ENCODE measurements at places on chromosomes 4 and X. TPM values are rescaled to one million over a fixed set of nuclear protein-coding genes. Genes with fewer than 3 reads are reported as not detected.

TMEM156 gene
- total RNA-seq, result 56.8 TPM

CENPVL3 gene
- 0.16 TPM for total RNA-seq

SSX2 gene
- total RNA-seq, result not detected

SLC2A9 gene
- 1.7 TPM for total RNA-seq

CXCL3 gene
- total RNA-seq, result not detected

EREG gene
- 0.07 TPM for total RNA-seq

SPANXN2 gene
- not detected for total RNA-seq

TKTL2 gene
- total RNA-seq, result not detected

HMGN5 gene
- total RNA-seq, result 2.7 TPM

FAM9B gene
- total RNA-seq, result not detected

DNA sequence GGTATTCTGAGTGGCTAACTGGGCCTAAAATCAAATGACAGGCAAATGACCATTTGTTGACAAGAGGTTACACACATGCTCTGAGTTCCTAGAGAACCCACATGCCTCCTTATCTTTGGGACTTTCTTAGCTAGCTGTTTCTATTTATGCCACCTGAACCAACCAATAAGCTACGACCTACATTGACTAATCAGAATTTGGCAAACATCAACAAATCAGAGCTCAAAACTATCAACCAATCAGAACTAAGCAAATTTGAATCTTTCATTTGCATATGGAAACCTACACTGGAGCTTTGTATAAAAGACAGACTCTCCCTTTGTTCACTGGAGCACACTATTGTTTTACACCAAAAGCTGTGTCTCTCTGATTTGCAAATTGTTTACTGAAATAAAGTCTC is 192.0 kb downstream of the CXXC4 start:
- H3K4me1 ChIP-seq, result no peaks in the 10 kb centered on the region
- H3K36me3 ChIP-seq, result no peaks in the 10 kb centered on the region
- H3K27ac ChIP-seq, result no peak overlapping the region
- DNase-seq, result no peak
- no peaks in the 10 kb centered on the region for H3K27me3 ChIP-seq
- H3K4me3 ChIP-seq, result no peak overlapping the region

DNA sequence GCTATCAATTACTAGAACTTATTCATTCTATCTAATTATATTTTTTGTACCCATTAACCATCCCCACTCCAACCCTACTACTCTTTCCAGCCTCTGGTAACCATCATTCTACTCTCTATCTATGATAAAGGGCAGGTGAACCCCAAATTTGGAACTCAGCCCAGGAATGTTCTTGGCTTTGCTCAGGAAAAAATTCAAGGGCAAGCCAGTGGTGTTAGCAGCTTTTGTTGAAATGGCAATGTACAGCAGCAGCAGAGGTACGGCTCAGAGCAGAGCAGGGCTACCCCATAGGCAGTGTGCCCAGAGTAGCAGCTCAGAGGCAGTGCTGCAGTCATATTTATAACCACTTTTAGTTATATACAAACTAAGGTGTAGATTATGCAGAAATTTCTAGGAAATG is 138.2 kb downstream of the RNF150 start:
- no peaks in the 10 kb centered on the region for H3K27me3 ChIP-seq
- no peaks in the 10 kb centered on the region for H3K36me3 ChIP-seq
- H3K4me3 ChIP-seq, result no peak overlapping the region
- H3K4me1 ChIP-seq, result no peaks in the 10 kb centered on the region

DNA sequence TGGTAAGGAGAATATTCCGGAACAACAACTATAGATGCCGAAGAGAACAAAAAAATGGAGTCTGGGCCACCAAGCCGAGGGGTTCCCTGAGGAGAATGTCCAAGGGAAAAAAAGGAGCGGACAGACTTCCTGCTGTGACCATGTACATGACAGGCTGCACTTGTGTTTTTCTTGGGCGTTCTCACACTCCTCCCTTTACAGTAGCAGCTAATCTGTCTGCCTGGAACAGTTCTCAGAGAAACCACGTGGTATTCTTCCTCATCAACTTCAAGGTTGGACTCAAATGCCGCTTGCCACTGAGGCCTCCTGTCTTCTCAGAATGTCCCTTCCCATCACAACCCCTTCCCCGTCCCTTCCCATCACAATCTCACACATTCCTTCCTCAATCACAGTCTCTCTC is 30.8 kb upstream of the MTNR1A start:
- no peaks in the 10 kb centered on the region for H3K27me3 ChIP-seq
- H3K27ac ChIP-seq, result no peak overlapping the region
- H3K4me1 ChIP-seq, result no peaks in the 10 kb centered on the region
- DNase-seq, result no peak
- H3K36me3 ChIP-seq, result no peaks in the 10 kb centered on the region

DNA sequence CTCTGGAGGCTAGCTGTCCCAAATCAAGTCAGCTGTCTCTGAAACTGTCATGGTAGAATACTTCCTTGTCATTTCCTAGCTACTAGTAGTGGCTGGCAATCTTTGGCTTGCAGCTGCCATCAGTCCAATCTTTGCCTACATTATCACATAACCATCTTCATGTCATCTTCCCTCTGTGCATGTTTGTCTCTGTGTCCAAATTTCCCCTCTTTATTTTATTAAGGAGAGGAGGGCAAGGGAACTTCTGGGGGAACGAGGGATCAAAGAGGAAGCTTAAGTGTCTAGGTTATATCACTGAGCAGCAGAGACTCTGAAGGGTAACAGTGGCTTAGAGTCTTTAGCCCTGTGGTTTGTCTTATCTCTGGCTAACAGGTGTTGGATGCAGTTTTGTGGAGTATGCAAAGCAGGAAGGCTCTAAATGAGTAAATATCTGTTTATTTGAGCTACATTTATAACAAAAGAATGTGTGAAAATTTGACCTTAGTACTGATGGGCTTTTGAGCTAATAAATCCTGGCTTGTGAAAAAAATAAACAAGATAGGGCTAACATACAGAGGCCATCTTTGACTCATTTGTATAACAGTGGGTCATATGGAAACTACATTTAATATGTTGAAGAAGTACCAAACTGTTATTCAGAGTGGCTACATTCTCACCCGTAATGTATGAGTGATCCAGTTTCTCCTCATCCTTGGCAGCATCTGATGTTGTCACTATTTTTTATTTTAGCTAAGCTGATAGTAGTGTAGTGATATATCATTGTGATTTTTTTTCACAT is 49.4 kb upstream of the ENOX2 start:
- peaks cover 43% of the 10 kb centered on the region for H3K27me3 ChIP-seq
- H3K4me1 ChIP-seq, result no peaks in the 10 kb centered on the region
- H3K4me3 ChIP-seq, result no peak overlapping the region
- H3K36me3 ChIP-seq, result no peaks in the 10 kb centered on the region

DNA sequence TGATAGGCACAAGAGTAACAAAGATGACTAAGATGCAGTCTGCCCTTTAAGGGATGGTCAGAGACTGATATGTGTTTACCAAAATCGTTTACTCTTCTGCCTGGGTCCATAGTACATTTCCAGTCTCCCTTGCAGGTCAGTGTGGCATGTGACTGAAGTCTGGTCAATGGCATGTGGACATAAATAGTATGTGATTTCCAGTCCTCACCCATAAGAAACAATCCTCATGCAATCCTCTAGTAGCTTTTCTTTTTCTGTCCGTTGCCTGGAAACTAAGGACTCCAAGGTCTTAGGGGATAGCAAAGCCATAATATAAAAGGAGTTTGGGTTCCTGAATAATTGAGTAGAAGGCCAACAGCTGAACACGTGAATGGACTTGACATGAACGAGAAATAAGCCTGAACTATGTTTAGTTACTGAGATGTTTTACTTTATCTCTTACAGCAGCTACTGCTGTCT is 1.1 kb downstream of the SLC9B2 start:
- DNase-seq, result no peak
- peaks cover 48% of the 10 kb centered on the region for H3K4me1 ChIP-seq
- peaks cover 18% of the 10 kb centered on the region for H3K36me3 ChIP-seq
- peak overlapping the region; percentile 97 for H3K4me3 ChIP-seq
- no peaks in the 10 kb centered on the region for H3K27me3 ChIP-seq

GRCh38 chr4:28221536-28221935 is 1360.9 kb downstream of the STIM2 start:
- DNase-seq, result no peak
- no peaks in the 10 kb centered on the region for H3K4me1 ChIP-seq
- H3K27ac ChIP-seq, result no peak overlapping the region

GRCh38 chrX:34365471-34365870 is 233.4 kb upstream of the FAM47A start:
- H3K27ac ChIP-seq, result no peak overlapping the region
- no peaks in the 10 kb centered on the region for H3K36me3 ChIP-seq
- H3K4me3 ChIP-seq, result no peak overlapping the region
- H3K4me1 ChIP-seq, result no peaks in the 10 kb centered on the region

DNA sequence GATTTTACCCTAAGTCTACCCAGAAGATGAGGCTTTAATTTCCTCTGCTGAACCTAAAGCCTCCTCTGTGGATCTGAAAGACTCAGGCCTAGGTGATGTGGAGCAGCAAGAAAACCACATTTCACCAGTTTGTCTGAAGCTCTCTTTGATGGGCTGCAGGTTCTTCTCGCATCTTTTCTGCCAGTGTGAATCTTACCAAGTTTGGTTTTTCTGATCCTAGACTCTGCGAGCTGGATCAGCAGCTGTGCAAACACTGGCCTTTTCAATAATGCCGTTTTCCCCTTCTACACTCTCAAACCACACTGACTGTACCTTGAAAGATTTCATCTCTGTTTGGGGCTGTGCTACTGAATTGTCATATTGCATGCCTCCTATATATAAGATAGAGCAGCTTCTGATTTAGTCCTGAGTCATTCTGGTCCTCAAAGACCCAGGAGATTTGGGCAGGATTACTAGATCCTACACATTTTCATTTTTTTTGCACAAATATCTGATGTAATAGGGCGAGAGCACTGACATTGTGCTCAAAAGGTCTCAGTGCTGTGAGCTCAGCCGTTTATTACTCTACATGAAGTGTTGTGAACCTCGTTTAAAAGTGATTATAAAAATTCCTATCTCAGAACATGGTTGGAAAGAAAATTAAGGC is 133.6 kb upstream of the FAM9C start:
- H3K27me3 ChIP-seq, result peaks cover 28% of the 10 kb centered on the region
- no peaks in the 10 kb centered on the region for H3K36me3 ChIP-seq
- H3K27ac ChIP-seq, result no peak overlapping the region
- H3K4me3 ChIP-seq, result no peak overlapping the region

GRCh38 chr4:173413036-173413435 is 14.1 kb upstream of the SCRG1 start:
- H3K4me1 ChIP-seq, result no peaks in the 10 kb centered on the region
- no peak for DNase-seq
- H3K4me3 ChIP-seq, result no peak overlapping the region
- no peaks in the 10 kb centered on the region for H3K27me3 ChIP-seq
- no peaks in the 10 kb centered on the region for H3K36me3 ChIP-seq

GRCh38 chrX:150514462-150514861 is 54.0 kb upstream of the MTM1 start:
- no peak for DNase-seq
- H3K36me3 ChIP-seq, result no peaks in the 10 kb centered on the region
- H3K27me3 ChIP-seq, result peaks cover 39% of the 10 kb centered on the region
- no peak overlapping the region for H3K27ac ChIP-seq
- no peak overlapping the region for H3K4me3 ChIP-seq

DNA sequence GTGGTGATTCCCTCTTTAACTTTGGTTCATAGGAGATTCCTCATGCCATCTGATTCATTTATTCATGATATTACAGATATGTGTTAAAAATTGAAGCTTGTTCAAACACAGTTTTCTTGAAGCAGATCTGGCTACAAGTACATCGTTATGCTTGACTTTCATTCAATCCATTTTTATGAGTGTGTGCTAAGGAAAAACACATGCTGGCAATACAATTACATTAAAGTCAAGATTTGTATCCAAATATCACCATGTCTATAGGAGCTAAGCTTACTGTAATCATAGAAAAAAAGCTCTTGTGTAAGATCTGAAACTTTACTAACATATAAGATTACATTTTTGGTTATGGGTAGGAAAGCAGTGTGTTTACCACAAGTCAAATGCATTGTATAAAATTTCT is 151.8 kb upstream of the FAT1 start:
- no peaks in the 10 kb centered on the region for H3K36me3 ChIP-seq
- DNase-seq, result no peak
- no peaks in the 10 kb centered on the region for H3K27me3 ChIP-seq
- H3K4me3 ChIP-seq, result no peak overlapping the region

GRCh38 chr4:76095568-76095967 is 21.1 kb downstream of the ART3 start:
- H3K4me1 ChIP-seq, result no peaks in the 10 kb centered on the region
- H3K27ac ChIP-seq, result no peak overlapping the region
- no peaks in the 10 kb centered on the region for H3K36me3 ChIP-seq

GRCh38 chr4:109233570-109233969 is 68.9 kb downstream of the COL25A1 start:
- no peaks in the 10 kb centered on the region for H3K36me3 ChIP-seq
- DNase-seq, result no peak
- H3K4me3 ChIP-seq, result no peak overlapping the region
- no peaks in the 10 kb centered on the region for H3K4me1 ChIP-seq
- H3K27me3 ChIP-seq, result no peaks in the 10 kb centered on the region
- no peak overlapping the region for H3K27ac ChIP-seq

GRCh38 chr4:7444314-7444713 is 9.6 kb upstream of the PSAPL1 start:
- H3K27me3 ChIP-seq, result peaks cover 6% of the 10 kb centered on the region
- no peak for DNase-seq
- H3K4me3 ChIP-seq, result no peak overlapping the region
- H3K4me1 ChIP-seq, result no peaks in the 10 kb centered on the region
- H3K36me3 ChIP-seq, result no peaks in the 10 kb centered on the region
- H3K27ac ChIP-seq, result no peak overlapping the region

- H3K36me3 ChIP-seq, result peaks cover 1% of the 10 kb centered on the region
- no peak for DNase-seq
- no peaks in the 10 kb centered on the region for H3K27me3 ChIP-seq
- H3K27ac ChIP-seq, result no peak overlapping the region
Measured at GRCh38 chr4:170414961-170415360, 325.2 kb upstream of the AADAT start.

GRCh38 chr4:159552979-159553768 is 450.3 kb downstream of the RAPGEF2 start:
- H3K4me1 ChIP-seq, result no peaks in the 10 kb centered on the region
- H3K36me3 ChIP-seq, result no peaks in the 10 kb centered on the region
- no peak overlapping the region for H3K27ac ChIP-seq
- H3K27me3 ChIP-seq, result no peaks in the 10 kb centered on the region
- H3K4me3 ChIP-seq, result no peak overlapping the region

DNA sequence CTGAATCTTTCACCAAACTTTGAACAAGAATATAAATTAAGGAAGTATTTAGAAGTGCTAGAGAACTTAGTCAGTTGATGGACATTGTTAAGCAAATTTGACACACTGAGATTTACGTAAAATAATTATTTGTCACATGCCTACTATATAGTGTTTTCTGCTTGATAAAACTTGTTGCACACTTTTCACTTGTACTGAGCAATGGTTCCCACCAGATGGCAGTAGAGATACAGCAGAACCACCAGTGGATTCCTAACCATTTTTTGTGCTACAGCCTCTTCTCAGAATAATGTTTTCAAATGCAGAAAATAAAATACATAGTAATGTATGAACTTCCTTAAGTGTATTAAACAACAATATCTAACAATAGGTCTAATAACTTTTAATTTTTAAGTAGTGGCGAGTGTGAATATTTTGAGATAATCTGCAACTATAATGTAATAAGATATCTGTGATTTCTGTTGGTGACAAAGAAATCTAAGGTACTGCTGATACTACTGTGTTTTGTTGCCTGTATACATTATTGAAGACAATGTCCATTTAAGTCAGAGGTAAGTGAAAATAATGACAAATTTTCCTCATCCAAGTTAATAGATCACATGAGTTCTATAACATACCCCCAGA is 81.2 kb downstream of the APOOL start:
- H3K4me1 ChIP-seq, result no peaks in the 10 kb centered on the region
- no peak overlapping the region for H3K27ac ChIP-seq
- H3K4me3 ChIP-seq, result no peak overlapping the region

All from activated T-cell treated with anti-CD3 and anti-CD28 coated beads, Interleukin-2, amount 50 U/mL, for 72 hours (primary cell).